ENCODE measurements at places on chromosomes 3 and 15.

DNA sequence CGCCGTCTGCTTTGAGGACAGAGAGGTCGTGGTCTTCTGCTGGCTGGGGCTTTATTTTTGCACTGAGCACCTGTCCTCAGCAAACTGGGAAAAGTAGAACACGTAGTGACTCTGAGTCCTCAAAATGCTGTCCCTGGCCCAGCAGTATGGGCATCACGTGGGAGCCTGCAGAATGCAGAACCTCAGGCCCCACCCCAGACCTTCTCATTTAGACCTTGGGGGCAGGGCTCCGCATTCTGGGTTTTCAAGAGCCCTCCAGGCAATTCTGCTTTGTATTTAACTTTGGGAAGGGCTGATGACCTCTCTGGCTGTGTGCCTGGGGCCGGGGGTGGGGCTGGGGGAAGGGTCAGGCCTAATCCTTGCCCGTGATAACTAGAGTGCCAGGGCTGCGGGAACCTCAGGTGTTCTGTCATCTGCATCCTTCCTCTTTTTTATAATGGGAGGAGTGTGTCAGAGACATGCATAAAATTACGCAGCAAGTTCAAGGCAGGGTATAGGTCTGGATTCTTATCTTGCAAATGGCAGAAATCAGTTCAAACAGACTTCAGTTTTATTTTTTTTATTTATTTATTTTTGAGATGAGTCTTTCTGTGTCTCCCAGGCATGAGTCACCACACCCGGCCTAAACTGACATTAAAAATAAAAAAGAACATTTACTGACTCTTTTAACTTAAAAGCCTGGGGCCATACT, 11.1 kb downstream of the SLC6A6 start:
- no peak for DNase-seq

- DNase-seq: no peak
Observed at GRCh38 chr3:116154389-116154788, 290.9 kb downstream of the LSAMP start.

DNA sequence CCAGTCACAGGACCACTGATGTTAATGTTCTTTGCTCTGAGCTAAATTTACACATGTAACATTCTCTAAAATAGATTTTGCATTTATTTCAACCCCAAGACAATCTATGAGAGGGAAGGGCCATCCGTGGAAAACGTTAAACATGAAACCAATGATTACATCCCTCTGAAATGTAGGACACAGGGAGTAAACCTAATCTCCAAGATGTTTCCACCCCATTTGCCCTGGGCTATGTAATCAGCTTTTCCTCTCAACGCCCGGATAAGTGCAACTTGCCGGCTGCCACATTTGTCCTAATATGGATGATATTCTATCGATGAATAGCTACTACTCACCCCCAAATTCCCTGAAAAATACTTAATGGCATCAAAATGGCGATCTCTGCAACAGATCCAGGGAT, 6.4 kb upstream of the FMN1 start:
- DNase-seq: no peak

DNA sequence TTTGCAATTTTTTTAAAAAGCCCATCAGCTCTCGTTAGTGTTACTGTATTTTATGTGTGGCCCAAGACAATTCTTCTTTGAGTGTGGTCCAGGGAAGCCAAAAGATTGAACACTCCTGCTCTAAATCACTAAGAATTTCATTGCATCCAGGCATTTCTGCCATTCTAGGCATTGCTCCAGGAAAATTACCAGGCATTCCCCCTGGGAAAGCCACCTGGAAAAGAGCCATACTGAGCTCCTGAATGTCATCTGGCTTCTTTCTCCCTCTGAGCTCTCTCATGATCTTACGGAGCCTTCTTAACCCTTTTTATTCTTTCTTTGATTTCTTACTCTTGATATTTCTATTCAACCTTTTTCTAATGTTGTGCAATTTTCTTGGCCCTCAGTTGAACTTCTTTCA, 202.2 kb downstream of the DOCK3 start:
- DNase-seq: no peak

- DNase-seq: no peak
Observed at GRCh38 chr3:128431803-128432300, 34.8 kb downstream of the DNAJB8 start.

DNA sequence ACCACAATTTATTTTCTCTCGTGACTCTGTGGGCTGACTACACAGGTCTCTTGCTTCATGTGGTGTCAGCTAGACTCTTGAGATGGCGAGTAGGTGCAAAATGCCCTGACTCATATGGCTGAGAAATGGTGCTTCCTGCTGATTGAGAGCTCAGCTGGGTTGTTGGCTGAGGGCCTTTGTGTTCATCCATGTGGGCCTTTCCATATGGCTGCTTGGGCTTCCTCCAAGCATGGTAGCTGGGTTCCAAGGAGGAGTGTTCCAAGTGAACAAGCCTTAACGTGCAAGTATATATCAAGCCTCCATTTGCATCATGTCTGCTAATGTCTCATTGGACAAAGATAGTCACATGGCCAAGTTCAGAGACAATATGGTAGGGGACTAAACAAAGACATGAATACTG, 164.0 kb downstream of the PDCD6IP start:
- DNase-seq: no peak

DNA sequence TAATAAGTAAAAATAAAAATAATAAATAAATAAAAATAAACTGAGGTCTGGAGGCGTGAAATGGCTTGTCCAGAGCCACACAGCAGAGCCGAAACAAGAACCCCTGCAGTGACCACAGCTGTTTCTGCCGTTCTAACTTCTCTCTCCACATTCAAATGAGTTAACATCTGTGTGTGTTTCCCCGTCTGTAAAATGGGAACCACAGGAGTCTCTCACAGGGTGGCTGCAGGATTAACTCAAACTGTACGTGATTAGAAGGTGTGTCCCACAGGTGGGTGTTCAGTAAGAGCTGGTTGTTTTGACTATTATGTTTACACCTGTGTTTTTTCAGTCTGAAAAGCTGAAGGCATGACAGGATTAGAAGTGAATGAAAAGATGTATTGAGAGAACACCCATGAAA, 27.0 kb upstream of the MUC4 start:
- DNase-seq: no peak

GRCh38 chr15:42171122-42171521, 14.7 kb upstream of the PLA2G4F start:
- DNase-seq: no peak

DNA sequence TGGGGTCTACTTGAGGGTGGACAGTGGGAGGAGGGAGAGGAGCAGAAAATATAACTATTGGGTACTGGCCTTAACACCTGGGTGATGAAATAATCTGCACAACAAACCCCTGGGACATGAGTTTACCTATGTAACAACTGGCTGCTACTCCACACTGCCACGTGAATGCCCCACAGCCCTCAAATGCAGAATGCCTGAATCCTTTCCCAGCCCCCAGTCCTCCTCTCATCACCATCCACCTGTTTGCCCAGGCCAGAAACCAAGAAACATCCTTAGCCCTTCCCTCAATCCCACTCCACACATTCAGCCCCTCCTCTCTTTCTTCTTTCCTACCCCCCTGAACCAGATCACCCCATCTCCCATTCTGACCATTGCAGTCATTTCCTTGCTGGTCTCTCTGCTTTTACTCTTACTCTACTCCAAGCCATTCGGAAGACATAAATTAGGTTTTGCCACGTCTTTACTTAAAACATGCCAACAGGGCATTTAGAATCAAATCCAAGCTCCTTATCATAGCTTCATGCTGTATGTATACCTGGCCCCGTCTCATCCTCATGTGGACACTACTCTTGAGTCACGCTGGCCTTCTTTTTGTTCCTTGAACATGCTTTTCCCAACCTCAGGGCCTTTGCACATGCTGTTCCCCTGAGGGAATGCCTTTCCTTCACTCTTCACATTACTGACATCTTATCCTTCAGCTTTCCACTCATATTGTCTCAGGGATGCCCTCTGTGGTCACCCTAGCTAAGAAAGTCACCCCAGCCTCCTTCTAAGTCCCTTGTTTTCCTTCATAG, 137.5 kb upstream of the ABHD17C start:
- DNase-seq: no peak

GRCh38 chr3:147421184-147421912, 12.2 kb downstream of the ZIC1 start:
- no peak for DNase-seq

- no peak for DNase-seq
Observed at GRCh38 chr3:79111375-79112052, 656.3 kb downstream of the ROBO1 start.

- no peak for DNase-seq
Observed at GRCh38 chr3:111688190-111688800, 93.1 kb upstream of the ZBED2 start.

- no peak for DNase-seq
Observed at GRCh38 chr3:113088616-113089015, 97.8 kb downstream of the GTPBP8 start.

GRCh38 chr3:78737988-78738387, 1029.8 kb downstream of the ROBO1 start:
- no peak for DNase-seq

- no peak for DNase-seq
Observed at GRCh38 chr3:78029775-78030174, 989.9 kb downstream of the ROBO2 start.

GRCh38 chr3:32751377-32751776, 66.4 kb downstream of the CNOT10 start:
- no peak for DNase-seq

DNA sequence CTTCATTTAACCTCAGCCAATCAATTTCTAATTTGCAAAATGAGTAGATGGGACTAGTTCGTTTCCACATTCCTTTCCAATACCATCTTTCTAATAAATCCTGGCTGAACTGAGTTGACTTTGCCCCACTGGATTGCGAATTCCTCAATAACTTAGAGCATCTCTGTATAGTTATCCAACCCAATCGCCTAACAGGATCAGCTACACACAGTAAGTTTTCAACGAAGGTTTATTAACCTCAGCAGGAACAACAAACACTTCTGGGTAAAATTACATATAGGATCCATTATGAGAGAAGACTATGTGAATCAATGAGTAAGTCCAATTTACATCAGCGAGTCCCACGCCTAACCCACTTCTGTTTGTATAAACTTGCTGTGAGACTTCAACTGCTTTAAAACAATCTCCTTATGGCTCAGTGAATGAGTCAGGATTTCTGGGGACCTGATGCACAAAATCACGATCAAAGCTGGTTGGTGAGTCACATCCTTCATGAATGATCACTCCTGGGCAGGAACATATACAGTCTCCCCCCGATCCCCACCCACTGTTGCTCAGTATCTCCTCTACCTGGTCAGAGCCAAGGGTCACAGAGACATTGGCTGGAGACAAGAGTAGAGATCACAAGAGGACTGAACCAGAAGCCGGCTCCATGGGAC, 142.8 kb downstream of the EDEM1 start:
- DNase-seq: no peak

DNA sequence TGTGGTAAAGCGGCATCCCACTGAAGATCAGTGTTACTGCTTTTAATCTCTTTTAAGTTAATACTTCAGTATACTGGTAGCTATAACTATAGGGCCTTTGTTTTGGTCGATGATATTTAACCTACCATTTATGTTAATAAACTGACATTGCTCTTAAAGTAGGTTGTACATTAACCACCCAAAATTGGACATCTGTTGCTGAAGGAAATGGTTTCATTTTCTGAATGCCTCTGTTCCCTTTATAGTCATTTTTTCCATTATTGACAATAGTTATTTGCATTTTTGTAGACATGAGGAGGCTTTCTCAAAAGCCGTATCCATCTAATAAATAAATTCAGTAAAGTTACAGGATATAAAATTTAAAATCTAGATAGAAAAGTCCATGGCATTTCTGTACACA, 252.4 kb upstream of the UBE2E1 start:
- DNase-seq: no peak

- no peak for DNase-seq
Observed at GRCh38 chr3:46931631-46932331, 44.8 kb downstream of the CCDC12 start.

- DNase-seq: no peak
Observed at GRCh38 chr3:193987186-193987585, 148.8 kb upstream of the HES1 start.

DNA sequence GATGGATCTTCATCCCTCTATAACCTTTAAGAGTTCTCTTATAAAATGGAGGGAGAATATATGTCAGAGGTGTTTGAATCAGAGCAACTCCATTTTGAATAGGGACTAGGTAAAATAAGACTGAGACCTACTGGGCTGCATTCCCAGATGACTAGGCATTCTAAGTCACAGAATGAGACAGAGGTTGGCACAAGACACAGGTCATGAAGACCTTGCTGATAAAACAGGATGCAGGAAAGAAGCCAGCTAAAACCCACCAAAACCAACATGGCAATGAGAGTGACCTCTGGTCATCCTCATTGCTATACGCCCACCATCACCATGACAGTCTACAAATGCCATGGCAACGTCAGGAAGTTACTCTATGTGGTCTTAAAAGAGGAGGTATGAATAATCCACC, 211.0 kb downstream of the GBE1 start:
- no peak for DNase-seq

- DNase-seq: no peak
Observed at GRCh38 chr3:32457971-32458471, 44.6 kb downstream of the CMTM6 start.

GRCh38 chr3:111531446-111531845, 10.6 kb upstream of the CD96 start:
- no peak for DNase-seq

- DNase-seq: no peak
Observed at GRCh38 chr3:10770547-10770946, 45.5 kb upstream of the SLC6A11 start.

- DNase-seq: no peak
Observed at GRCh38 chr3:17151598-17152373, 267.0 kb downstream of the PLCL2 start.

DNA sequence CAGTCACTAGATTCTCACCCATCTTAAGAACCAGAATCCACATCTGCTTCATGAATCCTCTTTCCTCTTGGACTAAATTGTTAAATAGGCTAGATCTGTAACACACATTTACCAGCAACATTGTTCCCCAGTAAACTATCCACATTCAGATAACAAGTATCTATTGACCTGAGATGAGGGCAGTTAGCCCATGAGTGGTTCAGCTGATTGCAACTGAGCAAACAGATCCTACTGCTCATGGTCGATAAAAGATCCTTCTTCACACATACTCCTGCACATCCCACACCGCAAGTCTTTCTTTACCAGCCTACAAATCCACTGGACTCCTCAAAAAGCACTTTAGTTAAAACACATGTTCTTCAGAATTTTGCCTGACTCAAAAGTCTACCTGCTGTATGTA, 59.2 kb downstream of the UACA start:
- DNase-seq: no peak

DNA sequence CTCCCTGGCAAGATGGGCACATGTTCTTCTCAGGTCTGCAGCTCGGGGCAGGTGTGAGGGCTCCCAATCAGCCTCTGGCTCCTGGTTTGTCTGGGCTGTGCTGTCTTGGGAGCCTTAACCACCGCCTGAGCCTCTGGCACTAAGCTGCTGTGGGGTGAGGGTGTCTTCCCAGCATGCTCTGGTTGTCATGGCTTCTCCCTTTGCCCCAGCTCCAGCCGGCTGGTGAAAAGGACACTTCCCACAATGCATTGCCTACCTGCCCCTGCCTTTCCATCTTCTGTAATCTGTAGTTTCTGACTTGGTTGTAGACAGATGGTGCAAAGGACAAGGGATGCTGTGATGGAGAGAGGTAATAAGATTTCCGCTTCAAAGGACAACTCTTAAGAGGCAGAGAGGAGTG, 295.3 kb downstream of the TLE3 start:
- no peak for DNase-seq

- peak; percentile 76 for DNase-seq
Observed at GRCh38 chr15:88897456-88898194, 2.3 kb upstream of the HAPLN3 start.

Measured in caudate nucleus (tissue), 63 donors.